NCI-H1417 (cell line): ENCODE measurements at places on chromosomes 11 and 22.

DNA sequence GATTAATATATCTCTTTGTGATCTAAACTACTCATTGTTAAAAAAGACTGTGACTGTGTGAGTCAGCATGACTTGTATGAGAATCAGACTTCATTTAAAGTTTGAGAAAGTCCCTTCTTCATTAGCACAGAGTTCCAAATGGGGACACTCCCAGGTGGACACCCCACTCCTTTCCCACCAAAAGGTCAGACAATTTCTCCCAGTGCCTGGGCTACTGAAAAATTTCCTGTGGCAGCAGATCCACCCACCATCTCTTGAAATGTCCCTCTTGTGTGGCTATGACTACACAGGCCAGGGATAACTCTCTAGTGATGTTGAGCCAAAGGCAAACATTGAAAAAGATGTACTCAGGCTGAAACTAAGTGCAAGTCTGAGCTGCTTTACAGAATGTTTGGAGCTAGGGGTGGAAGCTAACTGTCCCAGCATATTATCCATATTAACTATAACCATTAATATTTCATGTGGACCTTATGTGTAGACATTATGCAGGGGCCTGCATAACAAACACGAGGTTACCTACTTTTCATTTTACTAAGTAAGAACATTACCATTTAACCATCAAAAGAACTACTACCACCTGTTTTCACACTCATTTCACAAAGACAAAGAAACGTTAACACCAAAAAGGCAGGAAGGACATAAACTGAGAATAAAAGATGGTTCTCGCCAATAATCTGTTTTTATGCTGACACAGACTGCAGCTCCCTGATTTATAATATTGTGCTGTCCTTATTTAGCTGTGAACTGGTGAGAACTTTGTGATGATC is 44.8 kb downstream of the MMP20 start:
- no peak for DNase-seq

GRCh38 chr11:67060111-67060522 is 3.5 kb downstream of the RHOD start:
- DNase-seq: no peak

DNA sequence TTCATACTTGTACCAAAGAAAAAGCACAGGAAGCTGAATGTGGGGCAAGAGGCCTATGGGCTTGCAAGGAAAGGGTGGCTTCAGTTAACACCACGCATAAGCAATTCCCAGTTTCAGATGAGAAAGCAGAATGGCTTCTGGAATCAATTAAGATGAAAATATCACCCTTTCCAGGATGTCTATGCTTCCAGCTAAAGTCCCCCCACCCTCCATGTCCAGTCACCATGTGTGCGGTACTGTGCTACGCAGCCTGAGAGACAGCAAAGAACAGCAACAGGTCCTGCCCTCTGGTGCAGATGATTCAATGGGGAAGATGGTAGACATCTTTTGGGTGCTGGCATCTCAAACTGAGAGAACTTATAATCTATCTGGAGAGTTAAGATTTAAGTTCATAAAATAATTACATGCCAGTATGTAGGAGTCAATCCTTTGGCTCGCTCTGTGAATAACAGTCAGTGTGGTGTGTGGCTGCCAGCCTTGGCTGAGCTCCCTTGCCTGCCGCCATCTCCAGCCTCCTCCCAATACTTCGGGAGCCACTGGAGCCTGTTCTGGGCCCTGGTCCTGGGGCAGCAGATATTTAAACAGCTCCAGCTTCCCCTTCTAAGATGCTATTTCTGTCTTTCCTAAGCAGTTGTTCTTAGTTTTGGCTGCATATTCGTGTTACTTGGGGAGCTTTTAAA is 44.5 kb downstream of the ME3 start:
- DNase-seq: no peak

DNA sequence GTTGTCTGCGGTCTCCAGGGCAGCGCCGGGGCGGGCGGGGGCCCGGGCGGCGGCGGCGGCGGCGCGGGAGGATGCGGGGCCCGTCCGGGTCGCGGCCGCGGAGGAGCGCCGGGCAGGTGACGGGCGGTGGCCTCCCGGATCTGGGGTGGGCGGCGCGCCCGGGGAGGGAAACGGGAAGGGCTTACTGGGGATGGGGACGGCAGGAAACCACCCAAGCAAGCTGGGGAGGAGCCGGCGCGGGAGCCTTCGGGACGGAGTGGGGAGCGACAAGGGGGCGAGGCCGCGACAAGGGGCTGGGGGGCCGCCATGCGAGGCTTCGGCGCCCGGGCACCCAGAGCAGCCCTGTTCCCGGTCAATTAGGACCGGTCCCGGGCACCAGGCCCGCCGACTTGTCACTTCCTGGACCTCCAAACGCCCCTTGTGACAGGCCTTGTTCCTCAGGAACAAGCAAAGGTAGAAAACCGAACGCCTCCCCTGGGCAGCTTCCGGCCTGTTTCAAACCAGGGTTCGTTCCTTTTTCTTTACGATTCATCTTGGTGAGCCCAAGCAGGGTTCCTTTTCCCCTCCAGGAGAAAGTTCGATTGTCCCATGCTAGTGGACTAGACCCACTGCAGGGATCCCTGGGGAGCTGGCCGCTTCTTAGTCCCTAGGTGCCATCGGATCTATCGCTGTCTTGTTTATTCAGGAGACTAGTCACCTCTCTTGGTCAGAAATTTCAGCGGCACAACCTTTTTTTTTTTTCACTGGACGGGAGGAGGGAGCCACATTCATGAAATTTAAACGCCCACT is 492 bp downstream of the JHY start:
- DNase-seq: peak; percentile 26

GRCh38 chr11:41320653-41321052 is 138.8 kb downstream of the LRRC4C start:
- no peak for DNase-seq

DNA sequence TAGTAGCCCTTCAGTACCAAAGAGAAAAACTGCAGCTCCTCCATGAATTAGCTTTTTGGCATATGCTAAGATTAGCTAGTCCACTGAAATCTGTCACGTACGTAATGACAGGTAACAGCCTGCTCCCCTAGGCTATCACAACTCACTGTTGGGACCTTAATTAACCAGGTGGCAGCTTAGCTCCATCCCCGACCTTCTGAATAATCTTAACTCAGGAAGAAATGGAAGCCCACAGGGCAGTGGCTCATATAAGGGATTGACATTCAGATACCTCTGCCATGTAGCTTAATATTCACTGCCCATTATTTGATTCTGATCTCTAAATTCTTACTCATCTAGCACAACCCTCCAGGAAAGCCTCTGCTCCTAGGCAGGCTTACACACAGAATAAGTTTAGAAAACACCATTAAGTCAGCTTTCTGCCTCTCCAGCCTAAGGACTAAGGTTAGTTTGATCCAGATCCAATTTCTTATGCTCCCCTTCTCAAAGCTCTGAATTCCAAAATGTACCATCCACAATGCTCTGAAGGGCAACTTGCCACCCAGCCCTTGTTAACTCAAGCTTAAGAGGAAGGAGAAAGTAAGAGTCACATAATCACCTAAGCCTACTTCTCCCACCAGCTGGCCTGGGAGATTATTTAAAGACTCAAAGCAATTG is 5.0 kb downstream of the HSPA8 start:
- no peak for DNase-seq

GRCh38 chr11:111938687-111939160 is 1.6 kb downstream of the DIXDC1 start:
- DNase-seq: peak; percentile 19

DNA sequence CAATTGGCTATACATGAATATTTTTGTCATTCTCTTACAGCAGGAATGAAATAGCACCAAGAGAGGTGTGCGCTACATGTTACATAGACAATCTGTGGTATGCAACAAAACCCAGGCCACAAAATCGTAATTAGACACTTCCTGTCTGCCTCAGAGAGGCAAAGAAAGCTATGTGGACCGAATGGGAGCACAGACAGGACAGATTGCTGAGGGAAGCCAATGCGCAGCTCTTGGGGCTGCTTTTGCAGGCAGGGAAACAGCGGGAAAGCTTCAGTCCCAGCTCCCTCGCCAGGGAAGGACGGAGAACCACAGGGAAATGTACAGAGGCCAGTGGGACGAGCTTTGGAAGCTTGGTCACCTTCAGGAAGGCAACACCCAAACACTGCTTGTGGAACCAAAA is 40.9 kb downstream of the SERPINH1 start:
- DNase-seq: no peak

- peak; percentile 31 for DNase-seq
Observed at GRCh38 chr22:35524966-35525686, 15.5 kb upstream of the RASD2 start.

DNA sequence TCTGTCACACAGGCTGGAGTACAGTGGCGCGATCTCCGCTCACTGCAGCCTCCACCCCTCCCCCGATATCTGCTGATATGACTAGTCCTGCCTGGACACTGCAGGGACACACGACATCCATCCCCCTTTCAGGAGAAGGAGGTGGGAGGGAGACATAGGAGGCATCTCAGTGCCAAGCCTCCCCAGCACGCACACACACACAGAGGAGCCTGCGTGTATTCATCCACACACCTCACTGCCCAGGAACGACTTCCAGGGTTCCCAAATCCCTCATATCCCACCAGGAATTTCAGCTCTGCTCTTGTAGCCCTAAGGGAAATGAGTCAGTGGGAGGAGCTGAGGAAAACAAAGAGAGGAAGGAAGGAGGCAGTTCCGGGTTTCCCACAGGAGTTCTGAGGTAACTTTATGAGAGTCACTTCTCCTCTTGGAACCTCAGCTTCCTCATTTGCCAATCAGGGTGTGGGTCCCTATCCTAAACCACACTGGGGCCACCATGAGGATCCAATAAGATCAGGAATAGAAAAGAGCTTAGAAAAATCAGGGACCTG is 37.2 kb upstream of the ACER3 start:
- DNase-seq: no peak

- DNase-seq: no peak
Observed at GRCh38 chr11:84721561-84721961, 905.6 kb downstream of the DLG2 start.

- no peak for DNase-seq
Observed at GRCh38 chr22:45320357-45320976, 10.7 kb downstream of the FAM118A start.

GRCh38 chr11:46808799-46809431 is 37.2 kb downstream of the CKAP5 start:
- no peak for DNase-seq

- DNase-seq: peak; percentile 19
Observed at GRCh38 chr11:88292171-88292843, 45.2 kb downstream of the CTSC start.

DNA sequence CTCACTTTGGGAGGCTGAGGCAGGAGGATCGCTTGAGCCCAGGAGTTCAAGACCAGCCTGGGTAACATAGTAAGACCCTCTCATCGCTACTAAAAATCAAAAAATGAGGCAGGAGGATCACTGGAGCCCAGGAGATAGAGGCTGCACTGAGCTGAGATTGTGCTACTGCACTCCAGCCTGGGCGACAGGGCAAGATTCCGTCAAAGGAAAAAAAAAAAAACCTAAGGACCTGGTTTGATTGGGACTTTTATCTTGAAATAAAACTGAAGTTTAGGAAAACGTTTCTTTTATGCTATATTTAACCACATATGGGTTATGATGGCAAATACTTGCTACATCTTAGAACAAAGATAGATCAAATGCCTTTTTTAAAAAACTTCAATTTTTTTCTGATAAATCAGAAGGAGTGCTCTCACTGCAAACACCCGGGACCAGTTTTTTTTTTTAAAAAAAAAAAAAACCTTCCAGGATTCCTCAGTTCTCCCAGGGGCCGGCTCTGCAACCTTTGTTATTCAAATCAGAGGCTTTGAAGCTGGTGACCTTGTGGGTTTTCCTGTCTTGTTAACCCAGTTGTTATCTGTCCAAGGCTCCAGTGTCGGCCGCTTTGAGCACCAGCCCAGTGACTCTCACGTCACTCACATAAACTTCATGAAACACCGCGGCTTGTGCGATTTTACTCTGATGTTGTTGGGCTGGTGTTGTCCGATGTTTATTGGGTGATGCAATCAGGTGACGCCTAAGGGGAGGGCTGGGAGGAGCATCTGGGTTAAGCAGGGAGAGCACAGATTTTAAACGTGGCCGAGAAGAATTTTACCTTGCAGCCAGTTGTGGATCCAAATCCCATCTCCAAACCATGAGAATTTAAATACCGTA is 24.7 kb upstream of the SLC22A12 start:
- peak; percentile 69 for DNase-seq

DNA sequence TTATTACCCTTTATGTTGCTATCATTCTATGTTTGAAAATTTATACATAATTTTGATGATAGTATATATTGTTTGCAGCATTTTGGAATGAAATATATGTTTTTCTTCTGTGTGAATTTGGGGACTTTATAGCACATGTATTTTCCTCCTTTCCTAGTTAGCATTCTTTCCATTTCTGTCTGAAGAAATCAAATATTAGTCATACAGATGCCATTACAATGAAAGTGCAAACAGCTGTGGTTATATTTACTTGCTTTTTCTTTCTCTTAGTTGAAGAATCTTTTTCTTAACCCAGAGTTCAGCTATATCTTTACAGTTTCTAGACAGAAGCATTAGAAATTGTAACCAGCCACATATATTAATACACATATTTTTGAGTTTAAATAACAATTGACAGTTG is 753.1 kb upstream of the ARHGAP42 start:
- DNase-seq: no peak

GRCh38 chr22:26762503-26763472 is 105.4 kb downstream of the MIAT start:
- no peak for DNase-seq

DNA sequence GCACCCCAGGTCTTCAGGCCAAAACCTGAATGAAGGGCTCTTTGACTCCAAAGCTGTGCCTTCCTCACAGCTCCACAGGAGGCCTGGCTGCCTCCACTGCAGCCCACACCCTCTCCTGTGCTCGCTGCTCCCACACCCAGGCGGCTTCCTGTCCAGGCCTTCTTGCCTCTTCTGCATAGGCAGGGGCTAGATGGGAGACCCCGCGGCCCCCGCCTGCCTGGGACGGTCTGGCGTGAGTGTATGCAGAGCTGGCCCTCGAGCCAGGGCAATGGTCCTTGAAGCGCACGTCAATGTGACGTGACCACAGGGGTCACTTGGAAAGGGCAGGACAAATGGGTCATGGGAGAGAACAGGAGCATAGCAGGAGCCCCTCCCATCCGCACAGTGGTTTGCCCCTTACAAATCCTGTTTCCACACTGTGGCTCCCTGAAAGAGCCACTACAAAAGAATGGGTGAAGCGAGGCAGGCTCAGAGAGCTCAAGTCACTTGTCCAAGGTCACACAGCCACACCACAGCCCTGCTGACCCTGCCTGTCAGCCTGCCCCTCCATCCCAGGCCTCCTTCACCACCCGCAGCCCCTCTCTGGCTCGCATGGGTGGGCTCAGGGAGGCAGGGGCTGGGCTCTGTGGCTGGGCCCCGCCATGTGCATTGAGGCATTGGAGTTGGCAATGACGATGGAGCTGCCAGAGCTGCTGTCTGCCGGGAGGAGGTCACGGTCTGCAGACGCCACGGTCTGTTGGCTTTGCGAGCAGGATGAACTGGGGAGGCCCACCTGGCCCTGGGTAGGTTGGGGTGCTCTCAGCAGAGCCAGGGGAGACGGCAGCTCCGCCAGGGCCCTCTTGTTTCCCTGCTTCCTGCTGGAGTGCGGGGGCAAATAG is 71.2 kb upstream of the WNT11 start:
- DNase-seq: no peak

DNA sequence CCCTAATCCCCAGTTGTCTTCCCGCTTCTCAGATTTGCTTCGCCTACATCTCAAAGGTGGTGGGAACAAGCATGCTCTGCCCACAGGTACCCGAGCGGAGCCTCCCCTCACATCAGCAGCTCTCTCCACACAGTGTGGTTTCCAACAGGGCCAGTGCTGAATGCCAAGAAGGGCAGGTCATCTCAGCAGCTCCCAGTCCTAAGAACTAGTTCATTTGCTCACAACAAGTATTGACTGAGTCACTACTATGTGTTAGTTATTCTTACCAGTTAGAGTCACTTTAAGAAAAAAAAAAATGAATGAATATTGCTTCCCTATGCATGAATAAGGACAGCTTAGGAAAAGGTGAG is 66.2 kb downstream of the THAP12 start:
- DNase-seq: no peak
